Cardiac septum (tissue), 1 donor: ENCODE measurements at places on chromosomes 7 and 10. TPM values are rescaled to one million over a fixed set of nuclear protein-coding genes. Genes with fewer than 3 reads are reported as not detected.

DNA sequence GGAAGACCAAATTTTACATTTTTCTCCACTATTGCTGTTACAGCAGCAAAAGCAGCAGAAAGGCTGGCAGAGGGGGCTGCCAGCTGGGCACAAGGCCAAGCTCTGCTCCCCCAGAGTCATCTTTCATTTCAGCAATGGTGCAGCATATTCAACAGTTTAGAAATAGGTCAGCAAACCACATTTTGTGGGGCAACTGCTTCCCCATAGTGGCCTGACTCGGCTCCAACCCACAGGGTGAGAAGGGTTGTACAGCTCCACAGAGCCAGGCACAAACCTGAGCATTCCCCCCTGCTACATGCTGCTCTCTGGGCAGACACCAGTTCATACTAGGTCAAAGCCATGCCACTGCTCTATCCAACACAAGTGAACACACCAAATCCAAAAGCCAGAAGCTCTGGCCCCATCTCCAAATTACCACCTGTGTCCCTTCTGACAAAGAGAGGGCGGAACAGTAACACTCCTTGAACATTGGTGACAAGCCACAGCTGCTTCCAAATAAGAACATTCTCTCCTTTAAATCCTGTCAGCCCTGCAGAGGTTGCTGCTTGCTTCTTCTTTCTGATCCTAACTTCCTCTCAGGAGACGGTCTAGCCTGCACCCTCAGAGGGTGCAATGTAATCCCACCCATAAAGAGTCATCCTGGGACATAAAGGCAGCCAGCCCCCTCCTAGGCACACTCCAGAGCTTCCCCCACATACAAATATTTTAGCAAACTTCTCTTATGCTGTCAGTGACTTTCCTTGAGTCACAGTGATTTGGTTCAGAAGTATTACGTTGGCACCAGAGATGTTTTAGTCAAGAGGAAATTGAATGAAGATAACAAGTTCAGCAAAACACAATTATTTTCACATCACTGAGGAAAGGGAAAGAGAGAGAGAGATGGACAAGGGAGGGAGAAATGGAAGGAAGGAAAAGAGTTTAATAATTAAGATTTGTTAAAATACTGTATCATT lies 39.0 kb upstream of the SLIT1 start:
- DNase-seq = no peak

- no peak for DNase-seq
These were observed 3.7 kb upstream of the TCTN3 start for GRCh38 chr10:95697429-95697828.

PRSS37 gene
- not detected for total RNA-seq

DNA sequence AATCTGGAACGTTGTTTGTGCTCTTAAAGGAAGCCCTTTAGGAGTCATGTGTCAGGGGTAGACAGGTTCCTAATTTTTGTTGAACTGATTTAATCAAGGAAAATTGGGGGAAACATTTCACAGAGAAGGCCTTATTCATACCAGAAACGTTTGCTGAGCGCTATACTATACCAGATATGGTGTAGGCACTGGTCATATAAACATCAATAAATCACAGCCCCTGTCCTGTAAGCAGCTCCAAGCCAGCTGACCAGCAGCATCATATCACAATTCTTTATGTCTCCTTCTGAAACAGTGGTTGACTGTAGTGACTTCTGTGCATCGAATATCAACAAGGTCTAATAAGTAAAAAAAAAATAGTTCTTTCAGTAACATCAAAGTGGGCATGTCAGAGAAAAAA lies 1.1 kb downstream of the TMEM178B start:
- no peak for DNase-seq

GRCh38 chr7:155874010-155874409 lies 61.7 kb upstream of the SHH start:
- no peak for DNase-seq

GRCh38 chr10:69578508-69578991 lies 5.3 kb upstream of the NEUROG3 start:
- DNase-seq = no peak

HTR7 gene
- total RNA-seq = 0.16 TPM
